Fibroblast of lung (primary cell): ENCODE measurements at places on chromosomes 13 and 19.
A peak's percentile ranks its signal among the peaks of the same experiment; 100 is the strongest.

DNA sequence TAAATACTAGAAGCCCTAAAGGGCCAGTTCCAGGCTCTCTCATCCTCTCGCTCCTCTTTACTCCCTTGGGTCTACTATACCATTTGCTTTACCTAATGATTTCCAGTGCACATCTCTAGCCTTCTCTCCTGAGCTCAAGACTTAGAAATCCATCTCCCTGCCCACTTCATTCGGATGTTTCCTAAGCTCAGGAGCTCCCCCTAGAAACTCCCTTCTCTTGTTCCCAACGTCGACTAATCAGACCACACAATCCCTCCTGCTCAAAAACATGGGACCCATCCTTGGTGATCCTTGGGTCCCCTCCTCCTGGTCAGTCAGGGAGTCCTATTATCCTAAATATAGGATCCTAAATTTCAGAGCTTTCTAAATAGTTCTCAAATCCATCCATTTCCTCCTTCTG, 21.1 kb upstream of the STK24 start:
- no peak for DNase-seq

DNA sequence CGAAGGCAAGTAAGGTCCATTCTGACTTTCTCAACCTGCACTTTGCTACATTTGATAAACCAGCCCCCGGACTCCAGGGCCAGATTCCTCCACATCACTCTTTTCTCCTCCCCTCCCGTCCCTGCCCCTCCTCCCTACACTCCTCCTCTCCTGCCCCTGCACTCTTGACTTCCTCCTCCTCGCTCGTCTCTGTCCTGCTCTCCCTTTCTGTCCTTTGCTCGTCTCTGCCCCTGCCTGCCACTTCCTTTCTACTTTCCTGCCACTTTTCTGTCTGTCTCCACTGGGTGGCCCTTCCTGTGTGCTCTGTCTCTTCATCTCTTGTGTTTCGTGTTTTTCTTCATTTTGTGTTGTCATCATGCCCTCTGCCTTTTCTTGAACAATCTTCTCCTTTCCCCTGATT, 7.0 kb downstream of the U2AF2 start:
- DNase-seq, result no peak

DNA sequence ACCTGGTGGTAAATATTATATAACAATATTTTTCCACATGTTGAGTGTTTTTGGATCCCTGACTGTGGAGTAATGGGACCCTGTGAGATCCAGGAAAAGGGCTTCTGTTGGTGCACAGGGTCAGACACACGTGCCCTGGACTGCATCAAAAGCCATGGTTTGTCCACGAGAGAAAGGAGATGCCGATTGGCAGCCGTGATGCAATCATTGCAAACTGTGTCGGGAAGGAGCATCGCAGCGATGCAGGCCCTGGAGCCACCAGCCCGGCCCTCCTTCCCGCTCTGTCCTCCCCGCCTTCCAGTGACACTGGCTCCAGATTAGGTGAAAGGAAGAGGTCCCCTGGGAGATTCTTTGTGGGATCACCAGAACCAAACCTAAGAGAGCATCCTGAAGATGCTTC, 9.1 kb downstream of the COL4A2 start:
- no peak for DNase-seq

GRCh38 chr19:33595783-33596182, 26.0 kb upstream of the CHST8 start:
- no peak for DNase-seq

- no peak for DNase-seq
Measured at GRCh38 chr13:42345367-42345766, 73.4 kb downstream of the AKAP11 start.

DNA sequence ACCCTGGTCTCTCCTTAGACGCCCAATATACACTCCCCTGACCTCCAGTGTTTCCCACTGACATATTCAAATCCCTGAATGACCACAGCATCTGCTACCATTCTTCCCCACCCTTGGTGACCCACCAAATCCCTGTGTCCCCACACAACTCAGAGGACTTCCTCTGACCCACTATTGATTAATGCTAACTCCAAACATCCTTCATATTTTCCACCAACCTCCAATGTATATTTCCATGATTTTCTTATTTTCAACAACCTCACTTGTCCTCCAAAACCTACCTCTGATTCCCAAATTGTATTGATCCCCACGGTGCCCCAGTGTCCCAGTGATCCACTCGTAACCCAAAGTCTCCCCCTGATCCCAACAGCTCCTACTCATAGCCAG, 526 bp upstream of the DMWD start:
- no peak for DNase-seq

GRCh38 chr13:48110132-48110868, 15.4 kb upstream of the MED4 start:
- no peak for DNase-seq

GRCh38 chr13:34941835-34942731, at the start of gene NBEA:
TSS of gene NBEA (plus strand) at chr13:34942270. CDS start at chr13:34942821, 551 bp downstream.
- peak; percentile 60 for DNase-seq

GRCh38 chr19:5578097-5578846, 10.5 kb upstream of the TINCR start:
- DNase-seq, result peak; percentile 40

- no peak for DNase-seq
Measured at GRCh38 chr13:34417896-34418295, 524.2 kb upstream of the NBEA start.

GRCh38 chr13:22114630-22115311, 443.9 kb downstream of the FGF9 start:
- peak; percentile 36 for DNase-seq

DNA sequence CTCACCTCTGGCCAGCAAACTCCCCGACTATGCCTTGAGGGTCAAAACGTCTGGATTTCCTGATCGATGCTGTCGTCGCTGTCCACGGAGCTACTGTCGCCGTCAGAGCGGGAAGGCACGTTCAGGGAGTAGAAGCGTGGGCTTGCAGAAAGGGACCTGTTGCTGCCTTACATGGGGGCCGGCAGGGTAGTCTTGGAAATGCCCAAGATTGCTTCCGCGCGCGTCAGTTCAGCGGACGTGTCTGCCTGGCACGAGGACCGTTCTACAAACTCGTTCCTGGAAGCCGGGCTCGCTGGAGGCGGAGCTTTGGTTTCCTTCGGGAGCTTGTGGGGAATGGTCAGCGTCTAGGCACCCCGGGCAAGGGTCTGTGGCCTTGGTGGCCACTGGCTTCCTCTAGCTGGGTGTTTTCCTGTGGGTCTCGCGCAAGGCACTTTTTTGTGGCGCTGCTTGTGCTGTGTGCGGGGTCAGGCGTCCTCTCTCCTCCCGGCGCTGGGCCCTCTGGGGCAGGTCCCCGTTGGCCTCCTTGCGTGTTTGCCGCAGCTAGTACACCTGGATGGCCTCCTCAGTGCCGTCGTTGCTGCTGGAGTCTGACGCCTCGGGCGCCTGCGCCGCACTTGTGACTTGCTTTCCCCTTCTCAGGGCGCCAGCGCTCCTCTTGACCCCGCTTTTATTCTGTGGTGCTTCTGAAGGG, 15.4 kb downstream of the RB1 start:
- no peak for DNase-seq

DNA sequence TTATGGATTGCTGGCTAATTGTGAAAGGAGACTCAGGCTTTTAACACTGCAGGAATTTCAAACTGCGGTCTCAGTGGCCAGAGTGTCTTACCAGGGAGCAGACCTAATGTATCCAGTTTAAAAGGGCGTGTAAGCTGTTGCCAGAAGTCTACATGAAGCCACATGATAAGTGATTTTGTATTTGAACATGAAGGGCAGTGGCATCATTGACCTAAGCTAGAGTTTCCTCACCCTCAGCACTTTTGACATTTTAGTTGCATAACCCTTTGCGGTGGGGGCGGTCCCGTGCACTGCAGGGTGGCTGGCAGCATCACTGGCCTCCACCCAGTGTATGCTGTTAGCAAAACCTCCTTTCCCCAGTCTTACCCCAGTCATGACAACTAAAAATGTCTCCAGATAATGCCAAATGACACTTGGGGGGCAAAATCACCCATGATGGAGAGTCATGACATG, 23.7 kb upstream of the GPR18 start:
- DNase-seq, result no peak

GRCh38 chr13:50126993-50127725, 111.9 kb downstream of the KCNRG start:
- DNase-seq, result peak; percentile 33

- DNase-seq, result no peak
Measured at GRCh38 chr19:55308281-55308680, 16.9 kb downstream of the TMEM150B start.

DNA sequence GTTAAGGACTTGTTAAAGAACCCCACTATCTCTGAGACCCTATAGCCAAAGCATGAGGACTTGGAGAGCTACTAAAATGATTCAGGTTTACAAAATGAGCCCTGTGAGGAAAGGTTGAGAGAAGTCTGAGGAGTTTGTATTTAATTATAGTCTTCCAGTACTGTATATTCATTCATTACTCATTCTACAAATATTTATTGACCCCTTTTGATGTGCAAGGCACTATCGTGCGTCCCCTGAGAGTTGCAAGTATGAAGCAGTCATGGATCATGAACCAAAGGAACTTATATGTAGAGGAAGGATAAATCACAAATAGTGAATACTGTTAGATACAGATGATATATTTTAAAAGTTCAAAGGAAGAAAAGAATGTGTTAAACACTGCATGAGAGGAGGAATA, 84.4 kb downstream of the DNAJC15 start:
- DNase-seq, result no peak

DNA sequence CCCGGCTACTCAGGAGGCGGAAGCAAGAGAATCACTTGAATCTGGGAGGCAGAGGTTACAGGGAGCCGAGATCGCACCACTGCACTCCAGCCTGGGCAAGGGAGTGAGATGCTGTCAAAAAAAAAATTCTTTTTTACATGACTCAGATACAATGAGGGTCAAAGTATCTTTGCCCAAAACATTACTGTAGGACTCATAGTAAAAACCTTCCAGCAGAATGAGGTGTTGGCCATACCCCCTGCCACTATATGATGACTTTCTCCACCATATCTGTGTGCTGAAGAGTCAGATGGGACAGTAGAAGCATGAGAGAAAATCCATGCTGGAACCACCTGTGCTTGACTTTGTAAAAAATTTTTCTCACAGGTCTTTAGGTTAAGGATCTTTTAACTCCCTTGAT, 86.7 kb downstream of the COL4A2 start:
- no peak for DNase-seq
